ENCODE measurements at places on chromosomes 13 and 19.

GRCh38 chr13:84050536-84050935, 168.3 kb upstream of the SLITRK1 start:
- no peak for DNase-seq

DNA sequence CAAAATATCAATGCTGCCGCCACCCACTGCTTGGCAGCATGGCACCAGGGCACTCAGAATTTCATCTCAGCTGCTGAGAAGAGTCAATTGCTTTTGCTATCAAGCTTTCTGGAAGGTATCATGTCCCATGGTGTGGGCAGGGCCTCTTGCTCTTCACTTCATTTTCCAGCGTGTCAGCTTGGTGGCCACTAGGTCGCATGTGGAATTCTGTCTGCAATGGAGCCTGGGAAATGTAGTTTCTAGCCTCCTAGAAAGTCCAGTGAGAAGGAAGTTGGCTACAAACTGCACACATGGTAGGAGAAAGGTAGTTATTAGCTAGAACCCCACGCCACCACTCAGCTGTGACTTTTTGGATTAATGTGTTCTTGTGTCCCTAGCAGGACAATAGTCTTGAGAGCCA, 105.3 kb downstream of the MYO16 start:
- DNase-seq: no peak

DNA sequence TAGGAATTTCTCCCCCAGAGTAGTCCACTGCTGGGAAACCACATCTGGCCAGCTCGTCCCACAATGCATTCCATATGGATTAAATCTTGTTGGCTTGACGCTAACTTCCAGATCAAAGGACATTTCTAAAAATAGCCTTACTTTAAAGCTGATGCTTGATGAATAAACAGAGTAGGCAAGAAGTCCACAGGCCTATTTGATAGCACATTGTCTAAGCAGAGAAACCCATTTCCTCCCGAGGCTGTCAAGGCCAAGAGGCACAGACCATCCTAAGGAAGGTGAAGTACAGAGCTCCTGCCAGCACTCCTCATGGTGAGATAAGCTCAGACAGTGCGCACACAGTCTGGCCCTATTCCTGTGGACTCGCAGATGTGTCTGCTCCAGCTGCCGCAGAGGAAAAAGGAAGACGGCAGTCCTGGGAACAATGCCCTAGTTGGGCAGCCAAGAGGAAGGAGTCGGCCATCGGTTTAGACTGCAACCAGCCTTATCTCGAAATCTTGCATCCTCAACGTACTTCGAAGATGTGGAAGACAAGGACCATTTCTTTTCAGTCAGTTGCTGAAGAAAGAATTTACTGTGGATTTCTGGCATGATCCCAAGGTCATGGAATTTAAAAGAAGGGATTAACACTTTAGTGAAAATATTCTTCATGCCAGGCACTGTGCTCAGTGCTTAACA, 156.8 kb downstream of the RGCC start:
- DNase-seq: no peak

- DNase-seq: no peak
These were observed 10.0 kb upstream of the OR1M1 start for GRCh38 chr19:9076901-9077300.

DNA sequence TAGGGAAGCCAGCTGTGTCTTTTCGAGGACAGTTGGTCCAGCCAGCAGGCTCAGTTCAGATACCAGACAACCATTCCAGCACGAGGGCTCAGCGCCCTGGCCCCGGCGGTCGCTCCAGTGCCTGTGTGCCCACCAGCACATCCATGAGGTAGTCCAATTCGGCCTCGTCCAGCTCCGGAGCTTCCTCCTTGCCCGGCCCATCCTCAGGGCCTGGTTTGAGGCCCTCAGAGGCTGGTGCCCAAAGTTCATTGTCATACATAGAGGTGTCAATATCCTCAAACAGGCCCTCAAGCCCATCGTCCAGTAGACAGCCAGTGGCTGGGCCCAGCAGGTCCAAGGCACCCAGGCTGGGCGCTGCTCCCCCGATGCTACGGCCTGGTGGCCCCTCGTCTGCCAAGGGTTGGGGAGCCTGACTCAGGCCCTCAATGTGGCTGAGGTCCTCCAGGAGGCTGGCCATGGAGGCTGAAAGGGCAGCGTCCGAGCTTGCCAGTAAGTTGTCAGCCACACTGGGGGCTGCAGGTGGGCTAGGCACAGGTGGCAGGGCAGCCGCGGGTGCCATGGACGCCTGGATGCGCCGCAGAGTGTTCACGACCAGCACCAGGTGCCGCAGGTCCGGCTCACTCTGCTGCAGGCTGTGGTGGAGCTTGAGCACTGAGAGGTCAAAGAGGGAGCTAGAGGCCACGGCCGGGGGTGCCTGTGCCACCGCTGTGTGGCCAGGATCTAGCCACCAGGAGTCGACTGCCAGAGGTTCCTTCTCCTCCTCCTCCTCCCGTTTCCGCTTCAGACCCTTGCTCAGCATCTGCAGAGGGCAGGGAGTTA, 2.8 kb downstream of the SERTAD1 start:
- no peak for DNase-seq

DNA sequence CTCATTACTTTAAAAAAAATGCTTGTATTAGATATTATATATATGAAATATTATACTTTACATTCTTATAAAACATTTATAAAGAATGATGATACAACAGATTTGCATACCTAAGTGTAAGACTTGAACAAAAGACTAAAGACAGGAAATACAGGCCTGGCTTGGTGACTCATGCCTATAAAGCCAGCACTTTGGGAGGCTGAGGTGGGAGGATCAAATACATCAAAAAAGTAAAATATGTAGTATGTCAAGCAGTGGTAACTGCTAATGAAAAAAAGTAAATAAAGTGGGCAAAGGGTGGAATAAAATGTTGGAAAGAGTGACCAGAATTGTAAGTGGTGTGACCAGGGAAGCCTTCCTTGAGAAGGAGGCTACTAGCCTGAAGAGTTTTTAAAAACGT, 133.7 kb downstream of the GGACT start:
- no peak for DNase-seq

GRCh38 chr13:33321686-33322542, 36.4 kb upstream of the STARD13 start:
- DNase-seq: no peak

GRCh38 chr13:81197483-81197882, 856.6 kb upstream of the SPRY2 start:
- no peak for DNase-seq

DNA sequence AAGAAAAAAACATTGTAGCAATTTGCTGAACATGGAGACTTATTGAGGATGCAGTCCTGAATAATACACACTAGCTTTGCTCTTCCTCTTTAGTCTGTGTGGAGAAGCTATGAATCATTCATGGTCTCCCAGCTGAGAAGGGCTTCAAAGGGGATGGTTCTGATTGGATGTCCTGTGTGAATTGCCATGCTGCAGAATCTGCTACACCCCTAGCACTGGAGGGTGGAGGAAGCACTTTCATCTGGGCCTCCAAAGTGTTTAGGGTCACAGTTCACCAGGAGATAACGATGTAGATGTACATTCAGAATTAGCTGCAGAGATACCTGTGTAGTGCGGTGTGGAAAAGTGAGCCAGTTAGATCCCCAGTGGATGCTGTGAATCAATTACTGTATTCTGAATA, 321.1 kb upstream of the EDNRB start:
- DNase-seq: no peak

GRCh38 chr13:107590556-107590955, 624.8 kb downstream of the LIG4 start:
- DNase-seq: no peak

DNA sequence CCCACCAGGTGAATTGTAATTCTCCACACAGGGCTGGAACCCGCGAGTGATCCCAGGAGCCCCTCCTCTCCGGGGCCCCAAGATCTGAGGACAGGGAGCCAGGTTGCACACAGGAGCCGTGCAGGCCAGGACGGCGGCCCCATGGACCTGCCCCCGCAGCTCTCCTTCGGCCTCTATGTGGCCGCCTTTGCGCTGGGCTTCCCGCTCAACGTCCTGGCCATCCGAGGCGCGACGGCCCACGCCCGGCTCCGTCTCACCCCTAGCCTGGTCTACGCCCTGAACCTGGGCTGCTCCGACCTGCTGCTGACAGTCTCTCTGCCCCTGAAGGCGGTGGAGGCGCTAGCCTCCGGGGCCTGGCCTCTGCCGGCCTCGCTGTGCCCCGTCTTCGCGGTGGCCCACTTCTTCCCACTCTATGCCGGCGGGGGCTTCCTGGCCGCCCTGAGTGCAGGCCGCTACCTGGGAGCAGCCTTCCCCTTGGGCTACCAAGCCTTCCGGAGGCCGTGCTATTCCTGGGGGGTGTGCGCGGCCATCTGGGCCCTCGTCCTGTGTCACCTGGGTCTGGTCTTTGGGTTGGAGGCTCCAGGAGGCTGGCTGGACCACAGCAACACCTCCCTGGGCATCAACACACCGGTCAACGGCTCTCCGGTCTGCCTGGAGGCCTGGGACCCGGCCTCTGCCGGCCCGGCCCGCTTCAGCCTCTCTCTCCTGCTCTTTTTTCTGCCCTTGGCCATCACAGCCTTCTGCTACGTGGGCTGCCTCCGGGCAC, 3.9 kb downstream of the FFAR1 start:
- DNase-seq: no peak

DNA sequence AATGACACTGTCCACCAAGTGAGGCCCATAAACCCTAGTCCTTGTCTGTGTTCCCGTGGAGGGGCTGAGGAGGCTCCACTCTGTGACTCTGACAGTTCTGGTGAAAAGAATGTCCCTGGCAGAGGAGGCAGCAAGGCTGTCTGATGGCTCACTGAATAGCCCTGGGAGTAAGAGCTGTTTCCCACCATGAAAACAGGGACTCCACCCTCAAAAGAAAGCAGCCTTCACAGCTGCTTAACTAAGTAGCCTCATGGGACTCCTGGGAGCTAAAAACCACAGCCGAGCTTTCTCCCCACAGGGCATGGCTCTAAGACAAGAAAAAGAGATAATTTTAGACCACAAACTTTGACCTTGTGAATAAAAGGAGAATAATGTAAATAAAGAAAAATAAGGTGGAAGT, 135.1 kb upstream of the FRY start:
- DNase-seq: no peak

DNA sequence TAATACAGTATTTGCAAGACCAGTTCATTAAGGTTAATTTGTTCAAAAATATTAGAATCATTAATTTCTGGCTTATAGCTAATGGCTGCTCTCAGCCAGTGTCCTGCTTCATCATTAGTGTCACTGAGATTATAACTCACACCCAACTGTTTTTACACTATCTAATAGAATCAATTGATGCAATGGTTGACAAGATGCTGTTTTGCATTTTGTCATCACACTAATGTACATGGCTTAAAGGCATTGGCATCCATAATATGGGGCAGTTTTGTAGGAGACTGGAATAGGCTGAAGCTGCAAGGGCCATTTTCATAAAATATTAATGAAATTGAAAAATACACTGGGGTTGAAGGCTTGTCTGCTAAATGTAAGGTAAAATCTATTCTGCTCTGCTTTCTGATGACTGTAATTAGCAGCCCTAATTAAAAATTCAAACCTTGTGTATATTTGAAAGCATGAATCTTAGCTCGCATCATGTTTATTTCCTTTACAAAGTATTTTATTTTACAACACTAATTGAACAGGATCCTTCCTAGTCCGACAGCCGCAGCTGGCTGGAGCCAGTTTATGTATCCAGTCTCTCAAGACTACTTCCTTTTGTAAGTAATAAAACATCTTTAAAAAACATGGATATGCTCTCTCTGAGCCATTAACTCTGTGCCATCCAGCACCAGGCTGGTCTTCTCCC, 296.7 kb downstream of the POU4F1 start:
- DNase-seq: no peak

GRCh38 chr13:77779552-77780272, 82.2 kb downstream of the SLAIN1 start:
- no peak for DNase-seq

- no peak for DNase-seq
These were observed 479.1 kb downstream of the SUCLA2 start for GRCh38 chr13:47521890-47522487.

DNA sequence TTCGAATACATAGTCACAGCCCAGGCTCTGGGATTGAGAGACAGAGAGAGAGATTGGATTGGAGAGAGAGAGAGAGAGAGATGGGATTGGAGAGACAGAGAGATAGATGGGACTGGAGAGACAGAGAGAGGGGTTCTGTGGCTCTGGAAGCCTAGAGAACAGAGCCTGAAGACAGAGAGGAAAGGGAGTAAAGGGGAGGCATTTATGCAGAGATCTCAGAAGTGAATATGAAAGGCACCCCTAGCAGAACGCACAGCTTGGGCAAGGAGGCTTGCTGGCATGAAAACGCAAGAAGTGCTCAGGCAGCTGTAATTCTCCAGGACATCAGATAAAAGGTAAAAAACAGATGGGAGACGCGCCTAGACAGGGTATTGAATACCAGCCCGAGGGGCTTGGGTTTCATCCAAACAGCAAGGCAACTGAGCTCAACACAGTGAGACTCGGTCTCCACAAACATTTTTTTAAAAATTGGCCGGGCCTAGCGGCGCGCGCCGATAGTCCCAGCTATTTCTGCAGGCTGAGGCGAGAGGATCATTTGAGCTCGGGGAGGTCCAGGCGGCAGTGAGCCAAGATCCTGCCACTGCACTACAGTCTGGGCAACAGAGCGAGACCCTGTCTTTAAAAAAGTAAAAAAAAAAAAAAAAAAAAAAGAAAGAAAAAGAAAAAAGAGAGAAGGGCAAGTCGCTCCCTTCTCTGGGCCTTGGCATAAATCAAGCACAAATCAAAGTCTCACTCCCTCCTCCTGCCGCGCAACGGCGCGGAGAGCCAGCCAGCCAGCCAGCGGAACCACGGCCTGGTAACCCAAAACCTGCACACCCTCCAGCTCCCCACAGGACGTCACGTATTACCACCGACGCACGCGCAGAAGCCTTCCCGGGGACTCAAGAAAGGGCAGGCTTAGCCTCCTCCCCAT, 774 bp upstream of the PPP2R1A start:
- DNase-seq: no peak

DNA sequence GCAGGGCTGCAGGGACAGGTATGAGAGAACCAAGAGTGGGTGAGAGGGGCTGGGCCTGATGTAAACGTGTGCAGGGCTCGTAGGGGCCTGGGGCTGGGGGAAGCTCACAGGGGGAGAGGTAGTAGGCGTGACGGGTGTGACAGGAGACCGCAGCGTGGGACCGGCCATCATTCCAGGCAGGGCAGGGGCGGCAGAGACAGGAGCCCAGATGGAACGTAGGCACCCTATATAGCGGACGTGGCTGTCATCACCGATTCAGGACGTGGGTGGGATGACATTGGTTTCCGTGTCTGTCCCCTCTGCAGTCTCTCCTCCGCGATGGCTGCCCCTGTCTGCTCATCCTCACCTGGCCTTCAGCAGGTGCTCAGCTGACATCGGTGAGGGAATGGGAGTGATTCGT, 48.4 kb downstream of the IER2 start:
- DNase-seq: no peak

- DNase-seq: no peak
These were observed 1169.0 kb downstream of the DIAPH3 start for GRCh38 chr13:58994777-58995176.

- no peak for DNase-seq
These were observed 23.3 kb upstream of the RNF113B start for GRCh38 chr13:98200211-98200878.
